ENCODE measurements at places on chromosomes 1 and 21. TPM values are rescaled to one million over a fixed set of nuclear protein-coding genes. Genes with fewer than 3 reads are reported as not detected.

The CA6 gene
- polyA plus RNA-seq = not detected

- H3K27ac ChIP-seq = no peak overlapping the region
- H3K36me3 ChIP-seq = no peaks in the 10 kb centered on the region
- no peaks in the 10 kb centered on the region for H3K4me1 ChIP-seq
- no peak overlapping the region for H3K4me3 ChIP-seq
- DNase-seq = no peak
These were observed 868.0 kb downstream of the USP25 start for GRCh38 chr21:16597753-16598152.

GRCh38 chr21:17780539-17780938 lies 38.6 kb downstream of the C21orf91 start:
- no peak overlapping the region for H3K4me3 ChIP-seq
- peaks cover 66% of the 10 kb centered on the region for H3K4me1 ChIP-seq
- H3K27me3 ChIP-seq = no peaks in the 10 kb centered on the region
- no peak overlapping the region for H3K27ac ChIP-seq

GRCh38 chr1:221462345-221462744 lies 279.5 kb downstream of the DUSP10 start:
- no peaks in the 10 kb centered on the region for H3K36me3 ChIP-seq
- H3K4me3 ChIP-seq = no peak overlapping the region
- DNase-seq = no peak
- H3K27me3 ChIP-seq = peaks cover 7% of the 10 kb centered on the region
- no peaks in the 10 kb centered on the region for H3K4me1 ChIP-seq

Measured in naive B cell (primary cell).